ENCODE measurements at places on chromosomes 13 and 19.
A peak's percentile ranks its signal among the peaks of the same experiment; 100 is the strongest.

- DNase-seq: peak; percentile 85
Observed at GRCh38 chr13:102707467-102707866, 12.6 kb upstream of the METTL21C start.

DNA sequence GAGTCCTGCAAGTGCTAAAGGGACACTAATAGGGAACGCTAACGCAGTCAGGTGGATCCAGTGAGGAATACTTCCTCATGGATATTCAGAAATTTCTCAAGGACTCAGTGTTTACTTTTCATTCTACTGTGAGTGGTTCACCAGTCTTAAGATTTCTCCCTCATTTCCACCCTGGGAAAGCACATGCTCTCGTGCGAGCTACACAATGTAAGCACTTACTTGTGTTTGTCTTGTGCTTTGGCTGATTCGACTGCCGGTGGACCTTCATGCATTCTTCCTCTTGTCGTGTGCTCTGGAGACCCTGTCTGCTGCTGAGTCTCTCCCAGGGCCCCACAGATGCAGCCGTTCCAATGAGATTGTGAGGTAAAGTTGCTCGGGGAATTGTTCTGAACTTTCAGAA, 180.1 kb downstream of the NUFIP1 start:
- DNase-seq: no peak

DNA sequence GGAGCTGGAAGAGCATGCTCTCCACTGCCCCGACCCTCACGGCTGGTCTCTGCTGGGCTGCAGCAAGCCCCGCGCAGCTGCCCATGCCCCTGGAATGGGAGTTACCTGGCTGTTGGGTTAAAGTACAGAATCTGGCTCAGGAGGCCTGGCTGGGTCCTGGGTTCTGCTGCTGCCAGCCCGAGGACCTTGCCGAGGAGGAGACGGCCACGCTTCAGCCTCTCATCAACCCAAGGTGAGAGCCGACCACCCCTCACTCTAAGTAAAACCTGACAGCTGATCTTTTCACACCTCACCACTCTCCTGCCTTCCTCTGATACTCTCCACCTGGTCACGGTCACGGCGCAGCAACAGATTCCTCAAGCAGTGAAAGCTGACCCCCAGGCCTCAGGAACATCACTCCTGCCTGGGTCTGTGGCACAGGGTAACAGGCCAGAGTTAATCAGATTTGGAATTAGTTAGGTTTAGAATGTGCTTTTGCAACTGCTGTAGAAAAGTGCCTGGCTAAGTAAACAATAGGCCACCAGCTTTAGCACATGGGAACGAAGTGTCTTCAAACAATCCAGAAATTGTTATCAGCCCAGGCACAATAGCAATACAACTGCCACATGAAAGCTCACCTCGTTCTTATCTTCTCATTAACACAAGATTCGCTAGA, 20.5 kb downstream of the RAB20 start:
- no peak for DNase-seq

DNA sequence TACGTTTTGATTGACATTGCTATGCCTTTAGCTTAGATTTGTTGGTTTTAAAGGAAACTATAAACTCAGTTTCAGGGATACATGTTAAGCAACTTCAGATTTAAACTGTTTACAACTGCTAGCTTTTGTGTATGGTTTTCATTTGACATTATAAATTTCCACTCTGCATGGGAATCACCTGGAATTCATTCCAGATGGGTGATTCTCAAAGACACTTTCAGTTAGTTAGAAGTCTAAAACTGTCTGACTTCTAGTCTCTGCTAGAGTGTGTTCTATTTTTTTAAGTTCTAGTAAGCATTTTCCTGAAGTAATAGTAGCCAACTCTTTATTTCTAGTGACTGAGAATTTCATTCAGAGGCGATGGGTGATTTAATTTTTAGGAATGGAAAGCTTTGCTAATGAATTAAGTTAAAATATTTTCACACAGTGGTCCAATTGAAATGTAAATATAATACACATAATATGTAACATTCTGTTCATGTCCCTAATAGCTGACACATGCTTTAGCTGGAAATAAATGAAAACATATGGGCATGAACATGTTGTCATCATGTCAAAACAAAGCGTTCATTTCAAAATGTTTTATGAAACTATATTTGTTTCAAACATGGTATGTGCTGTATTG, 58.3 kb upstream of the CSNK1A1L start:
- DNase-seq: no peak

- DNase-seq: no peak
Observed at GRCh38 chr13:35704331-35704730, 227.8 kb upstream of the MAB21L1 start.

GRCh38 chr19:42422901-42423461, 4.2 kb downstream of the LIPE start:
- DNase-seq: peak; percentile 61

GRCh38 chr13:49248622-49249002, 887 bp downstream of the CDADC1 start:
- DNase-seq: no peak

GRCh38 chr13:75226733-75227435, 255.1 kb downstream of the TBC1D4 start:
- peak; percentile 38 for DNase-seq

GRCh38 chr13:108947551-108948030, 318.2 kb downstream of the MYO16 start:
- DNase-seq: no peak

GRCh38 chr19:32091241-32091640, 254.2 kb upstream of the ZNF507 start:
- DNase-seq: no peak

DNA sequence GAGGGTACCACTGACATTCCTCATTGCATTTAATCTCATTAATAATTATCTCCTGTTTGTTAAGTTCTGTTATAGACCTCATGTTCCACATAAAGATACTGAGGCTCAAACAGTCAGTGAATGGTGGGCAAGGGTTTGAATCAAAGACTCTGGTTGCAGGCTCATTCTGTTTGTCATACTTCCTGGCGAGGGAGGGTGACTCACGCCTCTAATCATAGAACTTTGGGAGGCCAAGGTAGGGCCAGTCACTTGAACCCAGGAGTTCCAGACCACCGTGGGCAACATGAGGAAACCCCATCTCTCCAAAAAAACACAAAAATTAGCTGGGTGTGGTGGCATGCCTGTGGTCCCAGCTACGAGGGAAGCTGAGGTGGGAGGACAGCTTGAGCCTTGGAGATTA, 220.7 kb upstream of the MIR17HG start:
- no peak for DNase-seq

GRCh38 chr13:46660416-46660815, 107.4 kb downstream of the LRCH1 start:
- no peak for DNase-seq

GRCh38 chr13:49533591-49534269, 38.0 kb downstream of the PHF11 start:
- no peak for DNase-seq

DNA sequence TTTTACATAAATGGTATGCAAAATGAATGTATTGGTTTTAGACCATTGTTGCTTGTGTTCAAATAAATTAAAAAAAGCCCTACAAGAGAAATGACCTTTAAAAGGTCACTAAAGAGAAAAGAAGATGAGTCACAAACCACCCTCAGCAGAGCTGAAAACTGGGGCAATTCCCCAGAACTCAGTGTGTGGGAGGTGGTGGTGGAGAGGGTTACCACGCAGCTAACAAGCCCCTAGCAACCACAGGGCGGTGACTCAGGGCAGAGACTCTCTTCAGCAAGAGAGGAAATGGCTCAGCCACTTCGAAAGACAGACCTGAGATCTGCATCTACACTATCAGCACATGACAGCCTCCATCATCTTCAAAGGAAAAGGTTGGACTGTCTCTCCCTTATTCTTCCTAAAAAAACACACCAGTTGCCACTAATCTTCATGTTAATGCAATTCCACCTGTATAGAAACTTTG, 29.4 kb upstream of the NDFIP2 start:
- peak; percentile 53 for DNase-seq

DNA sequence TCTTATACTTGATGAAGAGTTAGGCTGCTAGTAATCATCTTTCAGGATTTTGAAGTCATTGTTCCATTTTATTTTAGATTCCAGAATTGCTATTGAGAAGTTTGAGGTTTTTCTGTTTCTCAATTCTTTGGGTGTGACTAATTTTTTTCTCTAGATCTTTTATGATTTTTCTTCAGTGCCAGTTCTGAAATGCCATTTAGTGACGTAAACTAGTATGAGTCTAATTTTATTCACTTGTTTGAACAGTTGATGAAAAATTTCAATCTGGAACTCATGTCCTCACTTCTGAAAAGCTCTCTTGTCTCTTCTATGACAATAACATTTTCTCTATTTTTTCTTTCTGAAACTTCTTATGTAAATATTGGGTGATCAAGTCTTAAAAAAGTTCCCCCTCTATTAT, 188.5 kb upstream of the HTR2A start:
- no peak for DNase-seq

DNA sequence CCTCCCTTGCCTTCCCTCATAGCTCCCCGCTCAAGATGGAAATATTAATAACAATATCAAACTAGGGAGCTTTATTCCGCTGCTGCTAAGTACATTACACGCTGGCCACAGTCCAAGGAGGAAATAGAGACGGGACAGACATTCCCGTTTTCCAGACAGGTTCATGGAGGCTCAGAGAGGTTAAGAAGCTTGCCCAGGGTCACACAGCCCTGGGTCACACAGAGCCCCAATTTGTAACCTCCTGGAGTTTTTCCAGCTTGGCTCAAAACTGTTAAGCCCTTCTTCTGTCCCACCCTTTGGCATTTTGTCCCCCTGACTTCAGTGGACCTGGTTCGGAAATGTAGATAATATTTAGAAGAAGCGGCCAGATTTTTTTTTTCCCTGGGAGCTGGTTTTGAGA, 2.0 kb downstream of the BICRA start:
- no peak for DNase-seq

- DNase-seq: no peak
Observed at GRCh38 chr19:8498295-8498694, 4.1 kb downstream of the PRAM1 start.

DNA sequence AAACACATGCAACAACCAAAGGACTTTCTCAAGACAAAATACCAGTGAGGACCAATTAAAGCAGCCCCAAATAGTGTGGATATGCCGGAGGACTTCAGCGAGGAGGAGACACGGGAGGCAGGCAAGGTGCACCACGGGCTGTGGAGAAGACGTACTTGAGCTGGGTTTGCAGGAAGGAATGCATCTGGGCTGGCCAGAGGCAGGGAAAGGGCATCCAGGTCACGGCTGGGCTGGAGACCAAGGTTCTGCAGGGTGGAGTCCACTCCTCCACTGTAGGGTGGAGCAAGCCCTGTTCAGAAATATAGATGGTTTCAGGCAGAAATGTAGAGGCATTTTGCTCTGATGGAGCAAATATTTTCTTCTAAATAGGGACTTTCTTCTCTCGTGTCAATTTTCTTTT, 36.6 kb upstream of the MEDAG start:
- DNase-seq: no peak

- no peak for DNase-seq
Observed at GRCh38 chr19:2287585-2288337, 5.8 kb upstream of the PEAK3 start.

DNA sequence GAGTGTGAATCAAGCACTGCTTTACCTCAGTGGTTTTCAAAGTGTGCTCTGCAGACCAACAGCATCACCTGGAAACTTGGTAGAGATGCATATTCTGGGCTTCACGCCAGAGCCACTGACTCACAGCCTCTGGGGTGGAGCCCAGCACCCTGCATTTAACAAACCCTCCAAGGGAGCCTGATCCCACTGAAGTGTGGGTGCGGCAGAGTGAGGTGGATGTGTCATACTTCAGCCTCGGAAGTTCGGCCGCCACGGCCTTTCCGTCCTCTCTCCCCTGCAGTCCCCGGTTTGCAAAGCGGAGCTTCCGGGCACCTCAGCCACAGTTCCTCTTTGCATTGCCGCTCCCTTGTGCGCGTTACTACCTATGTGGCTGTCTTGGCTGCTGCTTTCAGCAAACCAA, 33.3 kb upstream of the MICU2 start:
- DNase-seq: peak; percentile 96

DNA sequence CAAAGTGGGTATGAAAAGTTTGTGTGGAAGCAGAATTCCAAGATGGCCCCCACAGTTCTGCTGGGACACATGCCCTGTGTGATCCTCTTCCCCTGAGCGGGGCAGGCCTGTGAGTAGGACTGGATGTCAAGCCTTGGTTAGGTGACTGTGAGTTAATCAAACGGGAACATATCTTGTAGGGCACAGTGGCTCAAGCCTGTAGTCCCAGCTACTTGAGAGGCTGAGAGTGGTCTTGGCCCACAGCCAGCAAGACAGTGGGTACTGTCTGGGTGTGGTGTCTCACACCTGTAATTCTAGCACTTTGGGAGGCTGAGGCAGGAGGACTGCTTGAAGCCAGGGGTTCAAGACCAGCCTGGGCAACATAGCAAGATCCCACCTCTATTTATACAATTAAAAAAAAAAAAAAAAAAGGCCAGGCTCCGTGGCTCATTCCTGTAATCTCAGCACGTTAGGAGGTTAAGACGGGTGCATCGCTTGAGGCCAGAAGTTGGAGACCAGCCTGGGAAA, 6.4 kb downstream of the ZNF653 start:
- DNase-seq: no peak

GRCh38 chr19:33690378-33691029, 68.8 kb downstream of the CHST8 start:
- DNase-seq: no peak

GRCh38 chr19:14368011-14368513, 13.2 kb upstream of the ADGRE5 start:
- no peak for DNase-seq

DNA sequence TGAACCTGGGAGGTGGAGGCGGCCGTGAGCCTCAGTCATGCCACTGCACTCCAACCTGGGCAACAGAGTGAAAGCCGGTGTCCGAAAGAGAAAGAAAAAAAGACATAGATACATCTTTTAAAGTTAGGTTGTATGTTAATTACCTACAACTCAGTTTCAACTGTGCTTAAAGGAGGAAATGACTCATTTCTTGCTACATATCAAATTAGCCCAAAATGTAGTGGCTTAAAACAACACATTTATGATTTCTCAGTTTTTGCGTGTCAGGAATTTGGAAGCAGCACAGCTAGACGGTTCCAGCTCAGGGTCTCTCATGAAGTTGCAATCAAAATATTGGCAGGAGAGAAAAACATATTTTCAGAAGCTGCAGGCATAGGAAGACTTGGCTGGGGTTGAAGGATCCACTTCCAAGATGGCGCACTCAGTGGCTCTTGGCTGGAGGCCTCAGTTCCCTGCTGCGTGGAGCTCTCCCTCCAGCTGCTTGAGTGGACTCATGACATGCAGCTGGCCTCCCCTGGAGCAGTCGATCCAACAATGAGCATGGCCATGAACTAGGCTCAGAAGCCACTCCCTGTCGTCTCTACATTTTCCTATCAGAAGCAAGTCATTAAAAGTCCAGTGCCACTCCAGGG, 7.1 kb downstream of the LDLR start:
- no peak for DNase-seq

DNA sequence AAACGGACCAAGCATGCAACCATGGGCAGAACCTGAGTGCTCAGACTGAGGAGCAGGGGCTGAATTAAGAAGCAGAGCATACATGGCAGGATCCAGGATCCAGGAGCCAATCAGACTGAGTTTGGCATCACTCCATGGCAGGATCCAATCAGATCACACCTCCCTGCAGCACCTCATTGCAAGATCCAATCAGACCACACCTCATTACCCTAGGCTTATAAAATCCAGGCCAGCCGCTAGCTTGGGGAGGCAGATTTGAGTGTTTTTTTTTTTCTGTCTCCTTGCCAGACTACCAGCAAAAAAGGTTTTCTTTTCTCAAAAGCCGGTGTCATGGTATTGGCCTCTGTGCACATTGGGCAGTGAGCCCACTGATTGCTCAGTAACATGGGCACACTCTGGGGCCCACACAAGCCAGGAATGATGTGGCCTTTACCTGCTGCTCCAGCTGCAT, 127.9 kb upstream of the GJB6 start:
- DNase-seq: no peak
